ENCODE measurements at places on chromosomes 3 and 15.

GRCh38 chr3:7209098-7209497 is 348.2 kb downstream of the GRM7 start:
- no peak for DNase-seq

- no peak for DNase-seq
Observed at GRCh38 chr15:40932649-40933516, 3.7 kb downstream of the DLL4 start.

DNA sequence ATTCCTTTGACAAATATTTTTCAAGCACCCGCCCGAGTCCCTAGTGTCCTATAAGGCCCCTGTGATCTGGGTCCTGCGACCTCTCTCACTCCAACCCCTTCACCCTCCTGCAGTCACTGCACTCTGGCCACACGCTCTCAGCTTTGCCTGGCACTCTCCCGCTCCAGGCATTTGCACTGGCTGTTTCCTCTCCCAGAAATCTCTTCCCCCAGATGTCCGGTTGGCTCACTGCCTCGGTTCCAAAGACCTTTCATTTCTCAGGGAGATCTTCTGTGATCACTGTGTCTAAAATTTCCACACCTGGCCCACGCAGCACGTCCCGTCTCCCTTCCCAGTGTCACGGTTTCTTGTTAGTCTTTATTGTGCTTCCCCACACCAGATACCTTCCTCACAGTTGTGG is 97.4 kb downstream of the WNT7A start:
- peak; percentile 9 for DNase-seq

- no peak for DNase-seq
Observed at GRCh38 chr15:92531406-92531805, 124.2 kb downstream of the FAM174B start.

DNA sequence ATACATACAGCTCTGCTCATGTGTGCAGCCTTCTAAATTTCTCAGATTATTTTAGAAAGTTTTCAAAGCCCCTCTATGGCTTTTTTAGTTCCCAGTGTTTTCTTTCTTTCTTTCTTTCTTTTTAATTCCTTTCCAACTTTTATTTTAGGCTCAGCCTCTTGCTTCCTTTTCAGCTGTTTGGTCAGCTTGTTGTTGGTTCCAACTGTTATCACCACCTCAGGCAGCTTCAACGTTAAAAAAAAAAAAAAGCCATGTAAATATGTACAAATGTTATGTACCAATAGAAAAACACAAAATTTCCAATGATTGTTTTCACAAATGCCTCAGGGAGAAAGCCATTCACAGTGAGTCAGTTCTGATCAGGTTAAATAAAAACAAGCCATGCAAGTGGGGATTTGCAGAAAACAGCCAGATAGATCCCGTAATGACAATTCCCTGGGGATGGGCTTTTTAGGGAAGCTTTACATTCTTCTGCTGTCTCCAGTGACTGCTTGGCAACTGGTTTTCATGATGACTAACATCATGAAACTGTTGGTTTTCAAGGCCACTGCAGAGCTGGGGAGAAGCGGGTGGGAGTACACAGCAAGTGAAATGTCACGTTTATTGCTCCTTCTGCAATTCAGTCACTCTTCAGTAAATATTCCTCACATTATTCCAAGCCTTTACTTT is 908.4 kb downstream of the EPHA3 start:
- no peak for DNase-seq
